ENCODE measurements at places on chromosomes 4 and X.

- no peak for DNase-seq
Observed at GRCh38 chr4:139710073-139710472, 44.5 kb downstream of the MGST2 start.

DNA sequence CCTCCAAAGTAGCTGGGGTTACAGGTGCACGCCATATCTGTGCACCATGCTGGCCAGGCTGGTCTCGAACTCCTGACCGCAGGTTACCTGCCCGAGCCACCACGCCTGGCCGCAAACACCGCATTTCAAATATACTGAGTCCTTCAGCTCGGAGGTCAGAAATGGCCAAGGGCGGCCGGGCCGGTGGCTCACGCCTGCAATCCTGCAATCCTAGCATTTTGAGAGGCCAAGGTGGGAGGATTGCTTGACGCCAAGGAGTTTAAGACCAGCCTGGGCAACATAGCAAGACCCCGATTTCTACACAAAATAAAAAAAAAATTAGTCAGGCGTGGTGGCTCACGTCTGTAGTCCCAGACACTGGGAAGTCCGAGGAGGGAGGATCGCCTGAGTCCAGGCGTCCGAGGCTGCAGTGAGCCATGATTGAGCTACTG, 71.9 kb upstream of the PPP2R3B start:
- no peak for DNase-seq

DNA sequence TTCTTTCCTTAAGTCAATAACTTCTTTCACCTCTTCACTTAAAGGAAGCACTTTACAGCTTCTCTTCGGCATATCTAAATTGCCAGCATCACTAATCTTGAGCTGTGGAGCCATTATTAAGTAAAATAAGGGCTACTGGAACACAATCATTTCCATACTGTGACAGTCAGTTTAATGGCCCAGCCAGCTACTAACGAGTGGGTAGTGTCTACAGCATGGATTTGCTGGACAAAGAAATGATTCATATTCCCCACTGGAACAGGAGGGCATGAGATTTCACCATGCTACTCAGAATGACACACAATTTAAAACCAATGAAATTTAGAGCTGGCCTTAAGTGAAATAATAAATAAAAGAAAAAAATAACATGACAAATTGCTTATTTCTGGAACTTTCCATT, 72.1 kb downstream of the DDIT4L start:
- DNase-seq, result no peak

DNA sequence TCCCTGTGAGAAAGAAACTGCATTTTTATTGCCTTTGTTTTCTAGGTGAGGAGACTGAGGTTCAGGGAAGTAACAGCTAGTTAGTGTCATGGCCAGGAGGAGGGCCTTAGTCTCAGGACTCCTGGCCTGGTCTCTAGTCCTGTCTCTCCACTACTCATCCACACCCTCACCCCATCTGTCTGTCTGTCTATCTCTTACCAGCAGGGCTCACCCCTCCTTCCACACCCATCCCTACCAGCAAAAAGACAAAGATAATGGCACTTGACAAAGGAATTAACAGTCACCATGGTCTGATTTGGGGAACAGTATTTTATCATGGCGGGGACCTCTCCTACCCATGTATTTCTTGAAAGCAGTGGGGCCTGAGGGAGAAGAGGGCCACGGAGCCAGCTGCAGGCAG, 125.8 kb downstream of the REPS2 start:
- DNase-seq, result no peak

- DNase-seq, result no peak
Observed at GRCh38 chr4:183287309-183287659, 32.8 kb downstream of the CLDN22 start.

DNA sequence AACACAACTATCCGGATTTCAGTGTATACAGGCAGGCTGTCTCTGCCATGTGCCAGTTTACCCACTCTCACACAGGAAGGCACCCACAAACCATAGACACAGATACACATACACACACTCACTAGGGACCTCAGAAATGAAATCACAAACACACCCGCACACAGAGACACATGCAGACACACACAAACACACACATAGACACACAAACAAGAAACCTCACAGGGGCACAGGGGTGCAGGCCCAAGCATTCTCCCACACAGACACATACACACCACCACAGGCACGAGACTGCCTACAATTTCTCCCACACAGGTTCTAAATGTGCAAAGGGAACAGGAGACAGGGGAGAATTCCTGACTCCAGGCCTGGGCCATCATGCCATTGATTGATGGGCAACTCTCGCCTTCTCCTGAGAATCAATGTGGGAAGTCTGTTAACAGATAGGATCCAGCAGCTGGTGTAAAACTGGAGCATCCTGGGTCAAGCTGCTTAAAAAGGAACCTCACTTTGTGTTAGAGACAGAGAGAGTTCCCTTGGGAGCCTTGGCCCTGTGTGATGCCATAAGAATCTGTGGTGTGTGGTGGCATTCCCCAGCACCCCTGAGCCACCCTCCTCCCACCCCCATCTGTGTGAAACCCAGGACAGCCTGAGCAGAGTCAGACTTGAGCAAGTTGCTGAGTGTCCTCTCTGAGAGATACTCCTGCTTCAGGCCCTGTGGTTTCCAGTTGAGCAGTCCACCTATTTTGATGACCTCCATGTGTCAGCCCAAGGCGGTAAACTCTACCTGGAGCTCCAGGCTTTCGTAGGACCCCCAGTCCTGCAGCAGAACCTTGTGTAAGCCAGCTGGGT, 33.9 kb downstream of the NBDY start:
- DNase-seq, result no peak

Measured in right lobe of liver (tissue), 6 donors.